ENCODE measurements at places on chromosomes 1 and 21.

DNA sequence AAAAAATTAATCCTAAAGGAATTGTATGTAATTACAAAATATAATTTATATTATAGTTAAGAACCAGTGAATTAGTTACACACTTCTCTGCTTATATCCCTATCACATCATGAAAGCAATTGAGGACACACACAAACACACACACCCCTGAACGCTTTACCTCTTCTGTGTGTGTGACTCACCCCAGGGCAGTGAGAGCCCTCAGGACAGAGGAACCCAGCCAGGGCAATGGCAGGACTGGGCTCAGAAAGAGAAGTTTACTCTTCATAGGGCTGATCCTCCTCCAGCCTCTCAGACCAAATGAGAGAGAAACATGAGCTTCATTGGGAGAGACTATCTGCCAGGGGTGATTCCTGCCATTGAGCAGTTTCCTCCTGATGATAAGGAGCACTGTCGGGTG, 38.1 kb downstream of the SLC44A3 start:
- DNase-seq = peak; percentile 71

- peak; percentile 32 for DNase-seq
Observed at GRCh38 chr1:40849801-40850592, 12.2 kb downstream of the CITED4 start.

DNA sequence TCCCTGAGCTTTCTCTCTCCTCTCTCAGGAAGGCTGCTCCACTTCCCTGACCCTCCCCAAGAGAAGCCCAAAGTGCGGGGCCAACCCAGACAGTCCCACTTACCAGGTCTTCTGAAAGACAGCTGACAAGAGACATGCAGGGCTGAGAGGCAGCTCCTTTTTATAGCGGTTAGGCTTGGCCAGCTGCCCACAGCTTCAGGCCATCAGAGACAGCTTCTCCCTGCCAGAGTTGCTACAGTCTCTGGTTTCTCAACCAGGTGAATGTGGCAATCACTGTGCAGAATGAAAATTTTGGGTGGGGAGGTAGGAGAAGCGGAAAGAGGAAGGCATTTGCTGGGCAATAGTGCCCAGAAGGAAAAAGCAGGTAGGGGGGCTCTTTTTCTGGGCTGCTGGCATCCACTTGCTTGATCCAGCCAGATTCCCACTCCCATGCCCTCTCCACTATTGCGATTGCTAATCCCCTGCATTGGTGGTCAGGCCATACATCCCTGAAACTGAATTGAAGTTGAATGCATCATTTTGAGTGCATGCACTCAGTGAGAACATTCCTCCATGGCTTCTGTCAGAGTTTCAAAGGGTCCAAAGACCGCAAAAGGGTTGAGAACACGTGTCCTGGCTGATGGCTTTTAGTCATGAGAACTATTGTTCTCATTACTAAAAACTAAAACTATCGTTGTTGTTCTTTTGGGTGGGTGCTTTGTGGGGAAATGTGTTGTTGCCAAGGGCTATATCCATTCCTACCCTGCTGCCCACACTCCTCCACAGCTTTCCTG, at the start of gene S100A8:
TSS of gene S100A8 (minus strand) at position 136 of the 773 bp plus-strand sequence. CDS start 538 bp downstream, outside the sequence.
- DNase-seq = peak; percentile 44

GRCh38 chr1:57142169-57142568, 176.4 kb upstream of the C8B start:
- no peak for DNase-seq

- no peak for DNase-seq
Observed at GRCh38 chr1:113913887-113914664, 8.9 kb downstream of the DCLRE1B start.

DNA sequence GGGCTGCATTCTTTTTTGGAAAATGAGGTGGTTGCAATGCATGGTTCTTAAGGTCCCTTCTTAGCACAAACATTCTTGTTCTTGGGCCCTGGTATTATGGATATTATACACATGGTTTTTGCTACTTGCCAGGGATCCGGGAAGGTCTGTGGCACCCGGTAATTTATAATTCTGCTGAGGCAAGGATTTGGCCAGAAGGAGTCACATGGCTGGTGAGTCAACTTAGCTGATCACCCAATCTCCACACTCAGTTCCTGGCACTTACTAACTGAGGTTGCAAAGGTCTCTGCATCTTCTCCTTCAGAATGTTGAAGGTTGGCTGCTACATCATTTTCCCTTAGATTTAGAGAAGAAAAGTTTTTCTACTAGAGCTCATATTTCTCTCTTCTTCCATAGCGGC, 112.5 kb downstream of the ROR1 start:
- no peak for DNase-seq

DNA sequence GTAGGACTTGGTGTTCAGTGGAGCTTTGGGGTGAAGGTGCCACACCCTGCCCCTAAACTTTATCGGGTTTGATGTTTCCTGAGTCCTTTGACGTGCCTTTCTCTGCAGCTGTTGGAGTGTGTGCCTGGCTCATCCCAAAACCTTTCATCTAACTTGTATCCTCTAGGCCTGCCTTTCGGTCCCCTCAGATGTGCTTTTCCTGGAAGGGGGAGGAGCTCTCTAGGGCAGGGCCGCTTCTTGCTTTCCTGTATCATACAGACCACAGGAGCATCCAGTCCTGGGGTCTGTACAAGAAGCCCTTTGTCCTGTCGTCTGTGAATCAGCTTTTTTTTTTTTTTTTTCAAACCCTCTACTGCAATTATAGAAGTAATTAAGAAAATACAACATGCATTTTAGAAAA, 35.7 kb downstream of the PTGFRN start:
- no peak for DNase-seq

GRCh38 chr1:17233675-17234320, 15.1 kb upstream of the PADI3 start:
- peak; percentile 97 for DNase-seq

- DNase-seq = peak; percentile 51
Observed at GRCh38 chr1:225933072-225933471, 7.9 kb downstream of the LEFTY2 start.

- DNase-seq = no peak
Observed at GRCh38 chr1:108140936-108141335, 59.2 kb downstream of the SLC25A24 start.

DNA sequence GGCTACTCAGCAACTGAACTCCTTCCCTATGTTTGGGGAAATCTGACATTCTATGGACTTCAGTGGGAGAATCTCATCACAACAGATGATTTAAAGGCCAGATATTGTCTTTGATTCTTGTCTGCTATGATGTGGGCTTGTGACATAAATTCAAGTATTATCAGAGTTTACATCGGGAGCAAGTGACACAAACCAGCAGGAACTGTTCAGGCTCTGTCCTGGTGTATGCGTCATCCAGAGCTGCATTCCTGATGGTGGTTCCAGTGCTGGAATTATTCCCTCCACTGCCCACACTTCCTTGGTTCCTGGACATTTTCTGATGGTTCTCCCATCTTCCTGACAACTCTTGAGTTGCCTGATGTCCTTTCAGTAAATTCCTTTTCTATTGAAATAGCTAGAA, 10.8 kb upstream of the LSM10 start:
- no peak for DNase-seq

GRCh38 chr1:94530373-94530878, 11.1 kb downstream of the F3 start:
- DNase-seq = no peak

DNA sequence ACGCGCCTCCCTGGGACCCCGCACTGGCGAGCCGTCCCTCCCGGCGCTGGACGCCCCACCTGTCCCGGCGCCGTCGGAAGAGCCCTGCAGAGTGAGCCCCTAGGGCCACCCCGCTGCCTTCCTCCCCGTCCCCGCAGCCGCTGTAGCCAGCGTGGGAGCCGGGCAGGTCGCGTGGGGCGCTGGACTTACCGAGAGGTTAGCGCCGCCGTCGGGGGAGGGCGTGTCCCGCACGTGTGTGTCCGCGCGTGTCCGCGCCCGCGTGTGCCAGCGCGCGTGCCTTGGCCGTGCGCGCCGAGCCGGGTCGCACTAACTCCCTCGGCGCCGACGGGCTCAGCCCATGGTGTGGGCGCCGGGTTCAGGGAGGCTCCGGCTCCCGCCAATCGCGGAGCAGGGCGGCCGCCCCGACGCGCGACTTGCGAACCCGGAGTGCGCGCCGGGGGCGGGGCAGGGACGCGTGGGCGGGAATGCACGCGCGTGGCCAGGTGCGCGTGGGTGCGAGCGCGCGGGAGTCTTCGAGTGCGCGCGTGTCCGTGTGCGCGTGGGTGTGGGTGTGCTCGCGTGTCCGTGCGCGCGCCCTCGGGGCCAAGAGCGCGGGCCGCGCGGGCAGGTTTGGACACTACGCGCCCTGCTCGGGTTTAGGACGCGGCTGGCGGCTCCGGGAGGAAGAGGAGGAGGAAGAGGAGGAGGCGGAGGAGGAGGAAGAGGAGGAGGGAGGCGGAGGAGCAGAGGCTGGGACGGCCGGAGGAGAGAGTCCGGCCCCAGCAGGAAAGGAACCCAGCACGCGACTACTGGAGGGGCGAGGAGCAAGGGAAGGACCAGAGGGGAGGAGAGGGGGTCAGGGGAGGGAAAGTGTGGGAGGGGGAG, 145.2 kb upstream of the ETS2 start:
- DNase-seq = no peak
